H1 (cell line): ENCODE measurements at places on chromosomes 3 and 15. TPM values are rescaled to one million over a fixed set of nuclear protein-coding genes. Genes with fewer than 3 reads are reported as not detected.

The SLC7A14 gene
- 0.95 and 2.4 TPM in 2 replicates for total RNA-seq

The ABHD14A gene
- total RNA-seq, result 1.8 and 4.6 TPM in 2 replicates

DNA sequence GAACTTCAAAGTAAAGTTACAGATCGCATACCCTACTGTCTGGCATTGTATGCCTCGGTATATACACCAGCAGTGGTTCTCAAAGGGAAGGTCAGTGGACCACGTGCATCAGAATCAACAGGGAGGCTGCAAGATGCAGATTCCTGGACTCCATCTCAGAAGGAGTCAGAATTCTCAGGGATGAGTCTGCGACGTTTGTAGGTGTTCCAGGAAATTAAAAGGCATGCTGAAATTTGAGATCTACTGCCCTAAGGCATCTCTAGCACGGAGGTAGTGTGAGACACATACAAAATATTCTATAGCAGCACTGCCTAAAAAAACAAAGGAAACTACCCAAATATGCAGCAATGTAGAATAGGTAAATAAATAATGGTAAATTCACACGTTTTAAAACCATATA lies 136.8 kb upstream of the BNIP2 start:
- H3K4me1 ChIP-seq, result no peaks in the 10 kb centered on the region
- DNase-seq, result no peak
- no peaks in the 10 kb centered on the region for H3K36me3 ChIP-seq
- no peaks in the 10 kb centered on the region for H3K27me3 ChIP-seq
- no peak overlapping the region for H3K4me3 ChIP-seq

DNA sequence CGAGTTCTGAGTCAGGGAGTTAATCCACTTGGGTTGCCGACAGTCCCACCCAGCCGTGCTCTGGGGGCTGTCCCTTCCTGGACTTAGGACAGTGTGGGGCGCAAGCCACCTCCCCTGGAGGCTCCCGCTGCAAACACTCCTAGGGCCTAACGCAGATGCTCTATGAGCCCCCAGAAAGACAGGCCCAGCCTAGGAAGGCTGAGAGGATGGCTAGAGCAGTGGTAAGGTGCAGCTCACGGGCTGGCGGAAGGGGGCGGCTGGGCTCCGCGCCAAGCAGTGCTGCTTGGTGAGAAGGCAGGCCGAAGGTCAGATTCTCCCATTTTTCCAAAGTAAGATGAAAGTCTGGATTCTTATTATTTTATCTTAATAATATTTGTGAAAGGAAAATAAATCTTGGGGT lies 84.6 kb upstream of the ALDH1L1 start:
- H3K4me1 ChIP-seq, result no peaks in the 10 kb centered on the region
- H3K27ac ChIP-seq, result no peak overlapping the region
- H3K4me3 ChIP-seq, result no peak overlapping the region
- H3K36me3 ChIP-seq, result no peaks in the 10 kb centered on the region

DNA sequence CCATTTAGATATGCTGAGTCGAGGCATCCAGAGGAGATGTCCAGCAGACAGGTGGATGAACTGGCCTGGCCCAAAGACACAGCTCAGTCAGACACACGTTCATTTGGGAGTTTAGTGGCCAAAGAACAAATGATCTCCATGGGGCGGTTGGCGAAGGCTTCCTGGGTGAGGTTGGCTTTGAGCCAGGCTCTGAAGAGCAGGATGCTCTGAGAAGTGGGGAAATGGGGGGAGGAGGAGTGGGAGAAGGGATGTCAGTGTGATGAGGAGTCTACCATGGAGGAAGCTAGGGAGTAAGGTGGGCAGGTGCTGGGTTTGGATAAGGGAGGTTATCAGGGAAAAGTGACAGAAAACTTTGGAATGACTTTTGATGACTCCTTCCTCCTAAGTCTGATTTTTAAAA lies 47.5 kb upstream of the VILL start:
- peaks cover 3% of the 10 kb centered on the region for H3K4me1 ChIP-seq
- no peak overlapping the region for H3K4me3 ChIP-seq

GRCh38 chr3:157794771-157795170 lies 291.6 kb upstream of the VEPH1 start:
- H3K4me1 ChIP-seq, result no peaks in the 10 kb centered on the region; the same call in 1 of the 2 replicates
- H3K27me3 ChIP-seq, result no peaks in the 10 kb centered on the region
- DNase-seq, result no peak
- H3K4me3 ChIP-seq, result no peak overlapping the region

DNA sequence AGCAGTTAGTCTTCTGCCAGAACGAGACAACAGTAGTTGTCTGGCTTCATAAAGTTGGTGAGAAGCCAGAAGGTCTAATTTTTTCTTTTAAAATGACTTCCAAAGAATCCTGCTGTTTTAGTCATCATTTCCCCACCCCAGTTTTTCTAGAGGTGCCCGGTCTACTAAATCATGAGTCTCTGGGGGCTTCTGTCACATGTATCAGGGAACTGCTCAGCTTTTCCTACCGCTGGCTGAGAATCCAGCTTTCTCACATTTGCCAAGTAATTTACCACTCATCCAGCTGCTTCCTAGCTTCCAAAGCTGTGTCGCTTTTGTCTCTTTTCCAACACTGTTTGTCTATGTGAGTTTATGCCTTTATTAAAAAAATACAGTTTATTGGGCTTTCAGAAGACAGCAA lies 183.3 kb downstream of the NSUN3 start:
- no peak for DNase-seq
- H3K27me3 ChIP-seq, result no peaks in the 10 kb centered on the region
- H3K27ac ChIP-seq, result no peak overlapping the region
- H3K36me3 ChIP-seq, result no peaks in the 10 kb centered on the region

DNA sequence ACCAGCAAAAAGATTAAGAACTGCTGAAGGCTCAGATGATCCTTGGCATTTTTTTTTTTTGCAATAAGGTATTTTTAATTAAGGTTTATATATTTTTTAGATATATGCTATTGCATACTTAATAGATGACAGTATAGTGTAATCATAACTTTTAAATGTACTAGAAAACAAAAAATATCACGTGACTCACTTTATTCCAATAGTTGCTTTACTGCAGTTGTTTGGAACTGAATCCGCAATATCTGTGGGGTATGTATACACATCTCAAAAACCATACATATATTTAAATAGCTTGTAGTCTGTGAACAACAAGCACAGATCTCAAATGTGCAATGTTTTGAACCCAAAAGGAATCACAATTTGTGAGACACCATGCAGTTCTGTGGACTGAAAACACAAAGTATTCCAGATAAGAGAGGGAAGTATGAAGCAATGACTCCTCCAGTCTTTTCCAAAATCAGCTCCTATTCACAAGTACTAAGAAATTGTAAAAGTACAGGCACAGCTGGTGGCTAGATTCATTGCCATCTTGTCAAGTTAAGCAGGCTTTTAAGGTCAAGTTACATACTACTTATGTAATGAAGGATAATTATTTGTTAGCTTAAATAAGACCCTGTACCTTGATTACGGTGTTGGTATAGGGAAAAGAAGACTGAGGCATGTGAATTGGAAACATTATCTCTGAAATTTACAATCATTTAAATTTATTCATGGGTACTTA lies 331.1 kb downstream of the TBC1D5 start:
- DNase-seq, result no peak
- no peaks in the 10 kb centered on the region for H3K36me3 ChIP-seq
- H3K4me1 ChIP-seq, result no peaks in the 10 kb centered on the region; the same call in 1 of the 2 replicates
- no peak overlapping the region for H3K4me3 ChIP-seq
- H3K27me3 ChIP-seq, result no peaks in the 10 kb centered on the region

DNA sequence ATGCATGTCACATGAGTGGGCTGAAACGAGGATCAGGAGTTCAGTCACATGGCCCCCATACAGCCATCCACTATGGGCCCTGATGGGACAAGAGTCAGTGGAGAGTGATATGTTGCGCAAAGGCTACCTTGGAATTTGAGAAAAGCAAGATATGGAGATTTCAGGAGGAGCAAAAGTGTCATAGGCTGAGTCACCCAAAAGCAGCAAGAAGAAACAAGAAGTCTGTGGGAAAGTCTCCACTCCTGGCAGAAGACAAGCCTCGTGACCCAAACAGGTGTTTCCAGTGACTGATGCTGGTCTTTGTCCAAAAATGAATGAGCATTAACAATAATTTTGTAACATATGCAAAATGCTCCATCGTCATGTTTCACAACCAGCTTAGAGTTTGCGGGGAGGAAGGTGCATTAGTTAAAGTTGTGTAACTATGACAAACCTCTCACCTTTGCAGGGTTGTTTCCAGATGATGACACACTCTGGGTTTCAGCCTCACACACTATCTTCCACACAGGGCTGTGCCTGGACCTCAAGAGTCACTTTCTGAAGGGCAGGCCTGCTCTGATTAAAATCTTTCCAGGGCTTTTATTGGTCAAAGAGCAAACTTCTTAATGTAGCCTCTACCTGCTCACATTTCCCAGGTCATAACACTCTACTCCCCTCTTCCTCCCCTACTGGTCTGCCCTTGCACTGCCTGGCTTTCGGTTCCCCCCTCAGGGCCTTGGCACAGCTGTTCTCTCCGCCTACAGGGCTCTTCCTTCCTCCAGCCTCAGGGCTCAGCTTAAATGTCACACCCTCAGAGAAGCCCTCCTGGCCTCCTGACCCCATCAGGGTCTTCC lies 3.9 kb upstream of the DNASE1L3 start:
- no peak for DNase-seq
- no peaks in the 10 kb centered on the region for H3K36me3 ChIP-seq
- H3K4me3 ChIP-seq, result no peak overlapping the region
- H3K27me3 ChIP-seq, result no peaks in the 10 kb centered on the region
- no peaks in the 10 kb centered on the region for H3K4me1 ChIP-seq

GRCh38 chr3:113668015-113668414 lies 28.4 kb downstream of the USF3 start:
- H3K27me3 ChIP-seq, result no peaks in the 10 kb centered on the region
- H3K27ac ChIP-seq, result no peak overlapping the region
- H3K4me1 ChIP-seq, result no peaks in the 10 kb centered on the region
- H3K36me3 ChIP-seq, result no peaks in the 10 kb centered on the region
- no peak for DNase-seq

GRCh38 chr3:113496924-113497323 lies 18.0 kb downstream of the SPICE1 start:
- no peaks in the 10 kb centered on the region for H3K36me3 ChIP-seq
- DNase-seq, result no peak
- H3K27ac ChIP-seq, result no peak overlapping the region
- no peak overlapping the region for H3K4me3 ChIP-seq

The CLDN18 gene
- not detected in 2 replicates for total RNA-seq

DNA sequence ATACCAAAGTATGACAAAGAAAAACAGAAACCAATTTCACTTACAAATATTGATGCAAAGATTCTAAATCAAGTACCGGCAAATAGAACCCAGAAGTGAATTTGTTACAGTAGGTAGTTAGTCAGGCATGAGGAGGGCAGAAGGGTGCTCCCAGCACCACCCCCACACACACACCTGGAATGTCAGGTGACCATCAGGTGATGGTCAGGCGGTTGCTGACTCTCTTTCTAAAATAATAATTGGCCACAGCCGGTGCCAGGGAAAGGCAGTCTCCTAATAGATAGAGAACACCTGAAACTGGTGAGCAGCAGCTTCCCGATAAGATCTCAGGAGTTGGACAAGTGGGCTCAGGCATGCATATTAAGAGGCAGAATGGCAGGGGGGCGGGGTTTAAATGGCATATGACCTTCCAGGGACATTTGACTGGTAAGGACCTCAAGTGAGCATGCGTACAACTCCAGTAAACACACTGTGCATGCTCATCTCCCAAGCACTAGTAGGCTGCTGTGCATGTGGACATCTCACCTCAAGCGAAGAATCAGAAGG lies 131.1 kb downstream of the ANO10 start:
- H3K4me1 ChIP-seq, result peaks cover 4% of the 10 kb centered on the region
- DNase-seq, result no peak
- no peaks in the 10 kb centered on the region for H3K36me3 ChIP-seq
- no peaks in the 10 kb centered on the region for H3K27me3 ChIP-seq

The TMEM40 gene
- total RNA-seq, result not detected in 2 replicates
